C1 segment of cervical spinal cord (tissue), 14 donors: ENCODE measurements at places on chromosomes 5 and 9.

DNA sequence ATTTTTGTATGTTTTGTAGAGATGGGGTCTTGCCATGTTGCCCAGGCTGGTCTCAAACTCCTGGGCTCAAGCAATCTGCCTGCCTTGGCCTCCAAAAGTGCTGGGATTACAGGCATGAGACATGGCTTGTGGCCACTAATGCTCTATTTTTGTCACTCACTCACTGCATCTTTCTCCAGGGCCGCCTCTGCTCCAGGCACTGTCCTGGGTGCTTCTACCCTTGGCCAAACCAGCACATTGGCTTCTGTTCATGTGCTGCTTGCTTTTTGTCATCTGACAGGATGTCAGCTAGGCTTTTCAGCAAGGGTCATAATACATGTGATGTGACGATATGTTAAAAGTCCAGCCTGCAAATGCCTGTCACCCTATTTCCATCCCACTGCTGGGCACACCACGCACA lies 3.2 kb downstream of the ODF2 start:
- DNase-seq = no peak

DNA sequence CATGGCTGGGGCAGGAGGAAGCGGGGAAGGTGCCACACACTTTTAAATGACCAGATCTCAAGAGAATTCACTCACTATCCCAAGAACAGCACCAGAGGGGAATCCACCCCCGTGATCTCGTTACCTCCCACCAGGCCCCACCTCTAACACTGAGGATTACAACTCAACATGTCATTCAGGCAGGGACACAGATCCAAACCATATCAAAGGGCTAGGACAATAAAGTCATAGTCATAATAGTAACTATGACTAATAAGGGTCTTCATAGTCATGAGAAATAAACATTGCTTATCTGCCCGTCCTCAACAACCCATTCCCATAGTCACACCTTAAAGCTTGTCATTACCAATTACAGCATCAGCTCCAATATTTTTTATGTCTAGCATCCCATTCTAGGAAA lies 65.3 kb upstream of the SMC2 start:
- DNase-seq = no peak

DNA sequence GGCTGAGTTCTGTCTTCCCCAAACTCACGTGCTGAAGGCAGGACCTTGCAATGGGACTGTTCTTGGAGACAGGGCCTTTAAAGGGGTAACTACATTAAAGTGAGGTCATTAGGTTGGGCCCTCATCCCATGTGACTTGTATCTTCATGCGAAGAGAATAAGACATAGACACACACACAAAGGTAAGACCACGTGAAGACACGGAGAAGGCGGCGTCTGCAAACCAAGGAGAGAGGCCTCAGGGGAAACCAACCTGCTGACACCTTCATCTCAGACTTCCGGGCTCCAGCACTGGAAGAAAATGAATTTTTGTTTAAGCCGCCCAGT lies 50.7 kb upstream of the KCNMB1 start:
- no peak for DNase-seq

DNA sequence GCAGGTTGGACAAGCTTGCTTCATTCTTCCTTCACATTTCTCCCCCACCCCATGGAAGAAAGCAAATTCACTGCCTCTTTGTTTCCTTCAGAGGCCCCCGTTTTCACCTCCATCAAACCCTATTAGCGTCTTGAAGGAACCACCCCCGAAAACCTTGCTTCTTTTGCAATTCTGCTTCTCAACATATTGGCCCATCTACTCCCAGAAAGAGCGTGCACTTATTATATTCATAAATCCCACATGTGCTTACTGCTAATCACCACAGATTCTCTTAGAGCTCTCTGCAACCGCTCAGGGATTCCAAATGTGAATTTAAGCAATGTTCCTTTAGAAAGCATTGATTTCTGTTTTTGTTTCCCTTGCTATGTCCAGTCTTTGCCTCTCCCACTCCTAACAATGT lies 1.1 kb downstream of the F2RL2 start:
- DNase-seq = no peak

- DNase-seq = no peak
Measured at GRCh38 chr5:76084496-76085242, 1.5 kb downstream of the SV2C start.

DNA sequence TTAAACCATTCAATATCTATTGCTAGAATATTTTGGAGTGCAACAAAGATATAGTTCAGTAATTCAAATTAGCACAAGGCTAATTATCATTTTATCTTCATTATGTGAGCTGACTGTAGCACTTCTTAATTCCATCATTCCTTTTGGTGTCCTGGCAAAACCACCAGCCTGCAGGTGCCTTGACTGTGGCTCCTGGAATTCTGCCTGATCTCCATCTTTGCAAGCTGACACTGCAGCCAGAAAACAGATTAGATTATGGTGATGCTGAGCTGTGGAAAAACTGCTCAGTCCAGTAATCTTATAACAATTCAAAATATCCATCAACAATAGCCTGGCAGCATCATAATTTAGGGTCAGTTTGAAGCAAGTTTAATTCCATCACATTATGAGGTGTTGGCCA lies 919.5 kb downstream of the DTWD2 start:
- DNase-seq = no peak
